ENCODE measurements at places on chromosomes 12 and 14. TPM values are rescaled to one million over a fixed set of nuclear protein-coding genes. Genes with fewer than 3 reads are reported as not detected.

The OTX2 gene
- not detected for total RNA-seq

The MYO1A gene
- 1.7 TPM for total RNA-seq

The ALDH1L2 gene
- 1.5 TPM for total RNA-seq

The LGR5 gene
- total RNA-seq = not detected

The OSGEP gene
- total RNA-seq = 76.9 TPM

The FAM181A gene
- not detected for total RNA-seq

The TPPP2 gene
- not detected for total RNA-seq

The TRMT5 gene
- 18.0 TPM for total RNA-seq
